ENCODE measurements at places on chromosomes 1 and 21.

- peak; percentile 95 for DNase-seq
Measured at GRCh38 chr1:222455188-222455879, 92.6 kb downstream of the HHIPL2 start.

DNA sequence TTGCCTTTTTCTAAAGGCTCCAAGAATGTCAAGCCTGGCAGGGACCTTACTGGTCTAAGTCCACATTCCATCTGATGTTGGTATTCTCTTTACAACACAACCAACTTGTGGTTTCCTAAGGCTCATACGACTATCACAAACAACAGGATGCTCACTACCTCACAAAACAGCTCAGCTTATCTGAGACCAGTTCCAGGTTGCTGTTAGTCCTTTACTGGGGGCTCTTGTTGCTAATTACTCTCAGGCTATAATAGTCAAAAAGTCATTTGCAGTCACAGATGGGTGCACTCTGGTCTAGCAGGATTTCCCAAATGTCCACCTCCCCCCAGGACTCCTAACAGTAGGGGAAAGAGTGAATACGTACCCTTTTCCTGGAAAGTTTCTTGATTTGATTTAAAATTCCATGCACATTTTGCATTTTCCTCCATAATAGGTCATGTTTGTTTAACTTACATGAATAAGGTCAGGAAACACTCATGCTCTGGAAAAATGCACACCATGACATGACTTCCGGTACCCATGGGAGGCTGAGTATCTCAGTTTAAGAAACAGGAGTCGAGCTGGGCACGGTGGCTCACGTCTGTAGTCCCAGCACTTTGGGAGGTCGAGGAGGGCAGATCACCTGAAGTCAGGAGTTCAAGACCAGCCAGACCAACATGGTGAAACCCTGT, 16.0 kb downstream of the LCK start:
- no peak for DNase-seq

DNA sequence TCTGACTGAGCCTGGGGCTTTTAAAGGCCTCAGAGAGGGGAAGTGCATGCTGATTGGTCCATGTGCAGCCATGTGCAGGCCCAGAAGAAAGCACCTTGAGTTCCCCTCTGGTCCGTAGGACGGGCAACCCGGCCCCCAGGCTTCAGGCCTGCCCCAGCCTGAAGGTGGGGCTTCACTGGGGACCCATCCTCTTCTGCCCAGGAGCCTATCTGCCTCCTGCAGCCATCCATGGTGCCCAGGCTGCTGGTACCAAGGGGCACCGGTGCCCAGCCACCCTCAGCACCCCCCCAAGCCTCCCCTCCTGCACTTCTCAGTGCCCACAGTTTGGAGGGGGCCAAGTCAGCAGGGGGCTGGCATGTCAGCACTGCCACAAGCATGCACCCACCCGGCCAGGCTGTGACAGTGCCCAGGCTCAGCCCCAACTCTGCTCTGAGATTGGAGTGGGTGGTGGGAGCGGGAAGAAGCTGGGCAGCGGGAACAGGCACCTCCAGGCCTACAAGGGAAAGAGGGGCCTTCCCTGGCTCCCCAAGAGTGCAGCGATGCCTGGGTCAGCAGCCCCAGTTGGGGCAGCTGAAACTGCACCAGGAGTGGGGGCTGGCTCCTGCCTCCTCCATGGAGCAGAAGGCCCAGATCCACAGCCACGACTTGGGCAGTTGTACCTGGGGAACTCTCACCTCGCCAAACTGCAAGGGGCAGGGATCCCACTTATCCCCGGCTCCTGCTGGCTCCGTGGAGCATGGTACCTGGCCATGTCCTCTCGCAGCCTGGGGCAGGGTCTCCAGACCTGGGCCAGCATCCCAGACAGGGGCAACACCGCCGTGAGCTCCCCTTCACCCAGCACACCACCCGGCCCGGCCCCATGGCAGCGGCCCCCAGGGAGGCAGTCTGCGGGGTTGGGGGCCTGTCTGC, 11.7 kb downstream of the COL6A2 start:
- no peak for DNase-seq

DNA sequence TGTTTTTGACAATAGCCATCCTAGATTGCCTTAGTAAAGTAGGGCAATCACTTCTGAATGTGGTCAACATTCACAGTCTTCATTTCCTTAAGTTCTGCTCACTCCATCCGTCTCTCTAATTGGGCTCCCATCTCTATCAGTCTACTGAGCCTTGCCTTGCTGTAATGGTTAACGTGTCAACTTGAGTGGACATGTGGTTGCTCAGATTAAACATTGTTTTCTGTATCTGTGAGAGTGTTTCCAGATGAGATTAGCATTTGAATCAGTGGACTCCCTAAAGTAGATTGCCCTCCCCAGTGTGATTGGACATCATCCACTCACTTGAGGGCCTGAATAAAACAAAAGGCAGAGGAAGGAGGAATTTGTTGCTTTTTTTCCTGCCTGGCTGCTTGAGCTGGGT, 26.4 kb downstream of the C1orf216 start:
- DNase-seq, result no peak

DNA sequence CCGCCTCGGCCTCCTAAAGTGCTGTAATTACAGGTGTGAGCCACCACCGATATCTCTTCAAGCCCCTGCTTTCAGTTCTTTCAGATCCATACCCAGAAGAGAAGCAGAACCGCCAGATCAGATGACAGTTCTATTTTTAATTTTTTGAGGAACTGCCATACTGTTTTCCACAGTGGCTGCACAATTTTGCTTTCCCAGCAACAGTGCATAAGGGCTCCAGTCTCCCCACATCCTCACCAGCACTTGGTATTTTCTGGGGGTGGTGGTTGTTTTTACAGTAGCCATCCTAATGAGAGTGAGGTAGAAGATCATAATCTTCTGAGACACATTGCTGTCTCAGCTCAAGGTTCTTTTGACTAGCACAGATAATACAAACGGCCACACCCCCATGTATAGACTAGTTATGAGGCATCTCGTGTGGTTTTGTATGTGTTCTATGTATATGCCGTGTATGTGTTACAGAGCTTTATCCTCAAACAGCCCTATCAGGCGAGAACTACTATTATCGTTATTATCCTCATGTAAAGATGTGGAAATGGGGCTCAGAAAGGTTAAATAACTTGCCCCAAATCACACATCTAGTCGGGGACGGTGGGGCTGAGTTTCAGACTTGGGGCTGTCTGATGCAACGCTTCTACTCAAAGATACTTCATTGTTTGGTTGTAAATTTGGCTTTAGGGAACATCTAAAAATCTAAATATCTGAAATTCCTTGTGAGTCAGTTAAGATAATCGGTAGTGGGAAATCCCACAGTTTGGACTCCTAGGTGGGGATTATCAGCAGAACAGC, 12.0 kb downstream of the FHAD1 start:
- no peak for DNase-seq

DNA sequence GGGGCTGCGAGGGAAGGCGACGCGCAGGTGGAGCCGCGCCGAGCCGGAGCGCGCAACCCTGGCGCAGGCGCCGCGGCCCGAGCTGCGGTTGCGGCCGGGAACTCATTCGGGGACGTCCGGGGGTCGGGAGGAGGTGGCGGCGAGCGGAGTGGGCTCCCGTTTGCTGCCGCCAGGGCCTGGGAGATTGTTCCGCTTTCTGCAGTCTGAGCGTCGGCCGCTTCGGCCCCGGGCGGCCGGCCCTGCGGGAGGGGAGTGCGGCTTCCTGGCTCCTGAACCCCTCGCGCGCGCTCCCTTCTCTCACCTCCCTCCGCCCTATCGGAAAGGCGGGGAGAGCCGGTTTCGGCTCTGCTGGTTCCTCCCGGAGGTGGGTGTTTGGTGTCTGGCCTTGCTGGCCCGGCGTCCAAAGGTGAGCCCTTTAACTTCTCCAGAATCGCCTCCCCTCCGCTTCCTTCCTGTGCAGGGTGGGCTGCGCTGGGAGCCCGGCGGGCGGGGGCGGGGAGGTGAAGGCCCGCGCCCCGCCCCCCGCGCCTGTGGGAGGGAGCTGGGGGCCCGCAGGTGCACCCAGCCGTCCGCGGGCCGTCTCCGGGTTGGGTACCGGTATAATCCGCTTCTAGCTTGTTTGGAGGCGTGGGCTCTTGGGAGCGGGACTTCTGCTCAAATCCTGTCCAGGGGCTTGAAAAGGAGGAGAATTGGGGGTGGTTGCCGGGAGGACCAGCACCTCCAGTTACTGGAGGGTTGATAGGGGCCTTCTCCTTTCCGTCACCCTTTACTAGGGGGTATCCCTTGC, 683 bp downstream of the LRRC8D start:
- peak; percentile 81 for DNase-seq

DNA sequence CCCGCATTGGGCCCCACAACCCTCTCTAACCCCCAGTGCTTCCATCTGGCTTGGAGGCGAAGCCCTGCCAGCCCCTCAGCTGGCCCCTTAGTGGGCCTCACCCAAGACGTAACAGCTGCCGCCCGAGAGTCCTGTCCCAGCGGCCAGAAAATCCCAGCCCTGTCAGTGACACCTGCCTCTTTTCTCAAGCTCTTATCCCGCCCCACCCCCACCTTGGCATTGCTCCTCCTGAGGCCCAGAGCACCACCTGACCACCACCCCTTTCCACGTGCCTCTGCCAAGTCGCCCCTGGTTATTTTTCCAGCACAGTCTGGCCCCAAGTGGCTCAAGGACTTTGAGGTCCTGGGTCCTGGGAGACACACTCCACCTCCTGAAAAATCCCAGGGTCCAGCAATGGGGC, 5.9 kb upstream of the CTRC start:
- DNase-seq, result peak; percentile 79

DNA sequence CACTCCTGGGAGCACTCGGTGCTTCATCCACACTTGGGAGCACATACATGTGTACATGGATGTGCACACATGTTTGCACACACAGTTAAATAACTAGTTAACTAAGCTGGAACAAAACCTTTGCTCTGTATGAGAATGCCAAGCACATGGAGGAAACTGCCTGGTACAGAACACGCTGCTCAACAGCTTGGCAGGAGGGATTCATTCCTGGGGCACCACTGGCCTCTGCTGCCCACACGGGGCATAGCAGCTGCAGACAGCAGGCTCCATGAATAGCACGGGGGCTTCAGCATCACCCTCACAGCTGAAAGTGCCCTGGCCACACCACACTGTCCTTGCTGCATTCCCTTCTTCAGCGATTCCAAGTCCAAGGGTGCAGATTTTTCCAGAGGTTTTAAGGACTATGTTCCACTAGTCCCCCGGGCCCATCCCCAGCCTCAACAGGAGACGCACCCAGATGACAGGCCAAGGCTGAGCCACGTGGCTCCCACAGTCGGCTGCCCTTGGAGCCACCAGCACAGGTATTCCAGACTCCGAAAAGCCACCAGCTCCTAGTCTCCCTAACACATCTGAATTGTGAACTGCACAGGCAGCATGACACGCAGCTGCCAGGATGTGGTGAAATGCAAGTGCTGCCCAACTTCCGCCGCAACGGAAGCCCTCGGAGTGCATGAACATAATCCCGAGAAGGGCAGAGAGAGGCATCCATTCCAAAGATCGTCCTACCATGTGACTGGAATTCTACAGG, 16.9 kb downstream of the NPHP4 start:
- peak; percentile 79 for DNase-seq

- no peak for DNase-seq
Measured at GRCh38 chr1:40758578-40759343, 24.8 kb upstream of the KCNQ4 start.

GRCh38 chr1:244460197-244460596, 876 bp upstream of the CATSPERE start:
- no peak for DNase-seq

DNA sequence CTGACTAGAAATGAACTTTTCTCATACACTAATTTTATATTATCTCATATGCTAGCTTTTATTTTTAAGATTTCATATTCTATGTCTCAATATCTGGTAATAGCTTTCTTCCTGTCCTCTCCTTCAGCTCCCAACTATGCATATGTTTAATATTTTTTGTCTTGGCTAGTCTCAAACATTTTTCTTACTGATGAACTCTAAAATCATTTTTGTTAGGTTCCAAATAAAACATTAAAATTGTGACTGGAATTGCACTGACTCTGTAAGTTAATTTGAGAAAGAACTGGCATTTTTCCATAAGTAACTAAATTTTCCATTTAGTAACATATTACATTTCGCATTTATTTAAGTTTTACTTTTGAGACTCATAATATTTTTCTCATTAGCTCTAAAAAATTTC, 368.5 kb upstream of the DPYD start:
- DNase-seq, result no peak

GRCh38 chr1:85315789-85316188, 39.4 kb upstream of the BCL10 start:
- peak; percentile 53 for DNase-seq

DNA sequence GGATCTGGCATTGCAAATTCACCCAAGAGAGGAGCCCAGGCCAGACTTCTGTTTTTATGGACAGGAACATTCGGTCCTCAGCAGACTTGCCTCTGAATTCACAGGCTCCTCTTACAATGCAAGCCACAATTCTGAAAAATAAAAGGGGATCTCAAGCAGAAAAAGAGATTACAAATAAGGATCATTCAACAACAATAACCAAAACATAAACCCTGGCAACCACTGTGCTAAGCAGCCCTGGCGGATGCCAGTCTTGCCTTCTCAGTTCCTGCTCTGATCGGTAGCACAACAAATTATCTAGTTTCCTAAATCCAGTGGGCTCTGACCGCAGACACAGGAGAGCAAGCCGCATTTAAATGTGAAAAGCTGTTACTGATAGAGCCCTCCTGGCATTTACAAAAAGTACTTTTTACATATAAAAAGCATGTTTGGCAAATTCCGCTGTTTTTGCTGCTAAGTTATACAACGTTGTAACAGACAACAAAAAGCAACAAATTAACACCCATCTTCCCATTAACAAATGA, 123.4 kb upstream of the FOXD3 start:
- peak; percentile 16 for DNase-seq

- peak; percentile 87 for DNase-seq
Measured at GRCh38 chr1:206672844-206673758, 11.6 kb upstream of the MAPKAPK2 start.

DNA sequence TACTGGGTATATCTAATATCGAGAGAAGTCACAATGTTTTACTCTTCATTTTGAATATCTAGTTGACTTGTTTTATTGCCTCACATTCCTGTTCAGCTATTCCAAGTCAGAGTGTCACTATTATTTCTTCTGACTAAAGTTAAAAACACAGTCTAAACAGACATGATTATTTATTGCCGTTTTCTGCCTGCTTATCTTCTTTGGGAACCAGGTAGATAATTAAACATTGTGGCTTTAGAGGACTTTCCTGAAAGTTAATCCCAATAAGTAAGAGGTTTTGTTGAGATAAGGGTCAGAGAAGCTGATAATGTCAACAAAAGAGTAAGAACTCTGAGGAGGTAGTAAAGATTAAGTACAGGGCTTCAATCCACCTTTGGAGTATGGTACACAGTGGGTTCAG, 53.8 kb downstream of the PCNX2 start:
- no peak for DNase-seq

DNA sequence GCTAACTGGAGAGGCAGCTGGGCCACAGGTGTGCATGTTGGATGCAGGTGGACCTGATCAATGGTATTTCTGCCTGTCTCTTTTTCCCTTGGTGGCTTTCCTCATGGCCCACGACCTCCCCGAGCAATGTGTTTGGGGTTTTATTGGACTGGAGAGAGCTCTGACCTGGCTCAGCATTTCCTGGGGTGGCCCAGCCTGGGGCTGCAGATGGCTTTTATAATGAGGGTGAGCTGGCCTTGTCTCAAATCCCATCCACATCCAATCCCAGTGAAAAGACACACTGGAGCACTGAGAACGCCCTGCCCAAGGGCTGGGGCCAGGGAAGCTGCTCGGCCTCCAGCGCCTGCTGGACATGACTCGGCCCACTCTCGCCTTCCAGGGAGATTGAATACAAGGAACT, 44.1 kb downstream of the SIM2 start:
- no peak for DNase-seq

Measured in eye (tissue), 1 donor.